Dorsolateral prefrontal cortex (tissue), 122 donors: ENCODE measurements at places on chromosomes 2 and 18.

- DNase-seq, result no peak
Observed at GRCh38 chr2:69619725-69620124, 23.8 kb downstream of the AAK1 start.

DNA sequence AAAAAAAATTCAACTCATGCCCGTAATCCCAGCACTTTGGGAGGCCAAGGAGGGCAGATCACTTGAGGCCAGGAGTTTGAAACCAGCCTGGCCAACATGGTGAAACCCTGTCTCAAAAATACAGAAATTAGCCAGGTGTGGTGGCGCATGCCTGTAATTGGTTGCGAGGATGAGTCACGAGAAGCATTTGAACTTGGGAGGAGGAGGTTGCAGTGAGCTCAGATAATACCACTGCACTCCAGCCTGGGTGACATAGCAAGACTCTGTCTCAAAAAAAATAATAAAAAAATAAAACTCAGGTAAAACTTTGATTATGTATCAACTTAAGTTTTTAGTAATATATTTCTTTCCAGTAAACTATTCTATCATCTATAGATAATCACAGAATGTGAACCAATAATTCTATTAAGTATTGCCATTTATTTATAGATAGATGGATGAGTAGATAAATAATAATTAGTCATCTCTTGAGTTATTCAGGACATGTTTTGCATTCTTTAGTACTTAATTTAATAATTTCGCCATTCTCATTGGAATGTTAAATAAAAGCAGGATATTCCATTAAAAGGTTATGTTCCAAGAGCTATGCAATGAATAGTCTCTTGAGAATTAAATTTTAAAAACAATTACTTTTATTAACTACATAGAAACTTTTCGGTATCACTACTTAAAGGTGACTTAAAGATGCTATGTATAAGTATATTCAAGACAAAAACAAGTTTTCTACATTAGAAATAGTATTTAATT, 48.7 kb downstream of the WDPCP start:
- DNase-seq, result no peak

DNA sequence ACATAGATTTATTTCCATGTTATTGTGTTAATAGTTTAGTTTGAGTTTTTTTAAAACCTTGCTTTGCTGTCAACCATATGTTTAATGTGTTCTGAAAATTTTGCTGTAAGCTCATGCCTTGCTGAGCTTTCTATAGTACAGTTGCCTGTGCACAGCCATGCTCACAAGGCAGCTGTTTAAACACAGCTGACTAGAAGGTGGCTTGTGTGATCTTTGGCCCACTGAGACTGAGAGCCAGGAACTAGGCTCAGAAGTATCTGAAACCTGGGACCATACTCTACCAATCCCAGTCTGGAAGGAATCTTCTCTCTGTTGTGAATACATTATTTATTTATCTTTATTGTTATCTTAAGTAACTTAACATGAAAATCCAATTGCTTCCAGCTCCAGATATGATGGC, 350.5 kb downstream of the KIAA1328 start:
- no peak for DNase-seq

DNA sequence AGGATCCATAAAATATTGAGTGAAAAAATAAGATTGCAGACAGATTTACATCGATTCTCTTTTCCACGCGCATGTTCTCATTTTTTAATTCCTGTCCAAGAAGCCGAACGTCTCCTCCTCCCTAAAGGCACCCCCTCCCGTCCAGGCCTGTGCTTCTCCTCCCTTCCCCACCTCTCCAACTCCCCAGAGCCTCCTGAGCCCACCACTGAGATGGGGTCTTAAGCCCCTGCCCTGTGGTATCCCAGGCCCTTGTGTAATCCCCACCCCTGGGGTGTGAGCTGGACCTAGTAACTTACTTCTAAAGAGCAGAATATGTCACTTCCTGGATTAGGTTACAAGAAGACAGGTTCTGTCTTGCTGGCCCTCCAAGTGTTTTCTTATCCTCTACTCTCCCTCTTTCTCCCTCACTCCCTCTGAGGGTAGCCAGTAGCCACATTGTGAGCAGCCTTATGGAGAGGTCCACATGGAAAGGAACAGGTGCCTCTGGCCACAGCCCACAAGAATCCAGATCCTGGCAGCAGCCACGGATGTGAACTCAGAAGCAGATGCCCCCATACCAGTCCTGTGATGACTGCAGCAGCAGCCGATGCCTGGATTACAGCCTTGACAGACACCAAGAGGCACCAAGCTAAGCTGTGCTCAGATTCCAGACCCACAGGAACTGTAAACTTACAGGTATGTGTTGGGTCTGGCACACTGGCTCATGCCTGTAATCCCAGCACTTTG, 39.6 kb upstream of the OTOS start:
- DNase-seq, result no peak

DNA sequence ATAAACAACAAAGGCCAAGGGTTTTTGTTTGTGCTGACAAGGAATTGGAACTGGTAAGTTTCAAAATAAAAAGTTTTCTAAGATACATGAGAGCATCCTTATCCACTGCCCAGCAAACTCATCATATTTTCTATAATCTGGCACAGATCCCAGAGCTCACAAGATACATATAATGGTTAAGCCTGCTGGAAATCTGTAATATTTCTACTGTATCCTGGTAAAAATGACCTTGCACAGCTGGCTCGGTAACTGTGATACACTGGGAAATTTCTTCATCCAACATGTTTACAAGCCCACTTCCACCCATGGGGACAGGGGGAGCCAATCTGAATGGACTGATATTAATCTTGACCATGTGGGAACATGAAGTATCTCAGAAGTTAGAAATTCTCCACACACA, 425.4 kb upstream of the MMADHC start:
- no peak for DNase-seq
